ENCODE measurements at places on chromosomes 2 and 18.

DNA sequence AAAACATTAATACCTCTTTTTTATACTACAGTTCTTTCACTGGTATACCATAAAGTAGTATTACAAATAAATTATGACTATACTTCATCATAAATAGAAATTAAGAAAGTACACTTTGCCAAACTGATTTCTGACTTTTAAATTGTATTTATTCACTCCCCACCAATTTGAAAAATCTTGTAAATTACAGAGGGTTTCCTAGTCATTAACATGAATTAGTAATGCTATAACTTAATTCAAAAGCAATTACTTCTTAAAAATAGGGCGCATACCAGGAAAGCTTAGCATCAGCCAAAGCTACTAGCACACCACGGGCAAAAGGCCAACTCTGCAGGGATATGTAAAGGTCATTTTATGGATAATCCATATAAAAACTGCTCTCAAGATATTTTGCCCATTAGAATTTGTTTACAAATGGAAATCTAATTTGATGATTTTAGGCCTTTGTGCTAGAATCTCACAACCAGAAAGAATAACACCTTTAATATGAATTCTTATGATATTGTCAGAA lies 142.3 kb downstream of the PIGN start:
- no peak overlapping the region for H3K4me3 ChIP-seq
- no peak for DNase-seq
- no peaks in the 10 kb centered on the region for H3K36me3 ChIP-seq

DNA sequence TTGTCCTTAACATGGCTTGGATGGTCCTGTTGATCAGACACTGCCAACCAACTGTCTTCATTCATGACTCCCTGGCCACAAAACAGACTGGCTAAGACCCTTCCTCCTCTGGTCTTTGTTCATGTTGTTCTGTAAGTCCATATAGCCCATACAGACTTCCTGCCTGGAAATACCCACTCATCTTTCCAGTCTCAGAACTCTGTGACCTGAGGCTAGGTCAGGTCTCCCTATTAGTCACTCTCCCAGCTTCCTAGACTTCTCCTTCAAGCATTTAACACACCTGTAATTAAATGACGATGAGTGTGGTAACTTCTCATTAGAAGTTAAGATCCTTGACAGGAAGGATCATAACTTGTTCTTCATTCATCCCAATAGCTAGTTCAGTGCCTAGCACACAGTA lies 56.3 kb downstream of the CCDC93 start:
- H3K4me1 ChIP-seq = no peaks in the 10 kb centered on the region
- no peaks in the 10 kb centered on the region for H3K36me3 ChIP-seq
- H3K27ac ChIP-seq = no peak overlapping the region
- no peaks in the 10 kb centered on the region for H3K27me3 ChIP-seq

DNA sequence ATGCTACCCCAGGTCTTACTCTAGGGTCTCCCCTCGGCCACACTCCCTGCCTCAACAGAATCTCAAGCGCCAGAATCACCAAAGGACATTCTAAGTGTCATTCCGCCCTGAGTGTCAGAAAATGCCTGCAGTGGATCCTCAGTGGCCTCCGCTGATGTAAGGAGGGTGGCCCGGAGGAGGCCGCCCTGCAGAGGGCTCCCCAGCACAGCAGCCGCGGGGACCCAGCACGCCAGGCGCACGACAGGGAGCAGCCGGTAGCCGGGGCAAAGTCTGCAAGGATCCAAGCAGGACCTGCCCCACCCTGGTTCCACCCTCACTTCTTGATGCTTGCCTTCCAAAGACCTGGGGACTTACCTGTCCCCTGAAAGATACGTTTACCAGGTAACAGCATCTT lies 54.2 kb upstream of the ID2 start:
- H3K27ac ChIP-seq = no peak overlapping the region
- DNase-seq = no peak
- no peaks in the 10 kb centered on the region for H3K36me3 ChIP-seq
- H3K4me1 ChIP-seq = no peaks in the 10 kb centered on the region

GRCh38 chr2:136375017-136375901 lies 257.3 kb upstream of the CXCR4 start:
- H3K27ac ChIP-seq = no peak overlapping the region
- H3K27me3 ChIP-seq = no peaks in the 10 kb centered on the region
- no peak for DNase-seq
- H3K36me3 ChIP-seq = no peaks in the 10 kb centered on the region
- H3K4me3 ChIP-seq = no peak overlapping the region
- no peaks in the 10 kb centered on the region for H3K4me1 ChIP-seq

GRCh38 chr2:16183345-16183744 lies 243.0 kb downstream of the MYCN start:
- H3K27ac ChIP-seq = no peak overlapping the region
- peaks cover 2% of the 10 kb centered on the region for H3K4me1 ChIP-seq
- H3K4me3 ChIP-seq = no peak overlapping the region
- DNase-seq = no peak
- H3K27me3 ChIP-seq = no peaks in the 10 kb centered on the region

DNA sequence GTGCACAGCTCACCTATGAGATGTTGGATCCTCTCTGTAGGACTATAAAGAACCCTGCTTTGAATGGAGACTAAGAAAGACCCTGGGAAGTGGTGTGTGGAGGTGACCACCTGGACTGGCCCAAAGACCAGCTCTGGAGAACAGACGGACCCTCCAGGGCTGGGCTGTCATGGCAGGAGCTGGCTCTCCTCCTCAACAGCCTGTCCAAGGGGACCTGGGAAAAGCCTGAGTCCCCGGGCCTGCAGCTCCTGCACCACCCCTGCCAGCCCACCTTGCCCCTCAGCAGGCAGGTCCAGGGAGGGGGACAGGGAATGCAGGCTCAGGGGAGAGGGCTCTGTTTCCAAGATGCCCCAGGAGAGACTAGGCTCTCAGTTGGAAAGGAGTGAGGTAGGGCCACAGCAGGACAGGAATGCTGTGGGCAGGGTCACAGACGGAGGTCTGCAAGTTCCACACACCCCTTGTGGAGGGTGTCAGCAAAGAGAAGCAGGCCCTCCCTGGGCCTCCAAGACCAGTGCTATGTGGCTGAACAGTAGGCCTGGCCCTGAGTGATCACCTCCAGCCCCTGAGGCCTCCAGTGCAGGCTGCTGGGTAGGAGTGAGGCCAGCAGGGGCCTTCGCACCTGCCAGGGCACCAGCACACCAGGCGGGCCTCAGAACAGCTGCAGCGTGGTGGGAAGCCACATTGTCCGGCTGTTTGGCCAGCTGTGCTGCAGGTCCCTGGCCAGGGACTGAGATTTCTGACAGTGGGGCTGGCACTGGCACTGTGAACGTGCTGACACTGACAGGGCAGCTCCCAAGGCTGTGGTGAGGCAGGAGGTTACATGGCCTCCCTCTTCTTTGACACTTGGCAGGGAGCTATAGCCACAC lies 86.4 kb upstream of the OTOS start:
- no peaks in the 10 kb centered on the region for H3K4me1 ChIP-seq
- no peak overlapping the region for H3K27ac ChIP-seq
- H3K4me3 ChIP-seq = no peak overlapping the region
- no peak for DNase-seq
- no peaks in the 10 kb centered on the region for H3K27me3 ChIP-seq

DNA sequence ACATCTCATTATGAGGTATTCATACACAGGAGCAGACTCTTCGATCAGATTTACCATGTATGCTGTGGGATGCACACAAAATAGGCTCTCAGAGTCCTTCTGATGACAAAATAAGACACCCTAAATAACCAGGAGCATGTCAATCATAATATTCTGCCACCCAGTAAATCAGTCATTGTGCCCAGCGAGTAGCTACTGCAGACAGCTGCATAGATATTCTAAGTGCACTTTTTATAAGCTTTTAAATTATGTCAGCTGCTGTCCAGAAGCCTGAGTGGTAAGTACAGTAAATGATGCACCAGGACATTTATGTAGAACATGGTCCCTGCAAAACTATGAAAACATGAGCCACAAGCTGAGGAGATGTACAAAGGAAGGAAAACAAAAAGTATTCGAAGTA lies 102.9 kb downstream of the CCDC141 start:
- H3K36me3 ChIP-seq = no peaks in the 10 kb centered on the region
- no peak for DNase-seq
- no peaks in the 10 kb centered on the region for H3K4me1 ChIP-seq
- no peak overlapping the region for H3K4me3 ChIP-seq

- no peaks in the 10 kb centered on the region for H3K27me3 ChIP-seq
- H3K27ac ChIP-seq = no peak overlapping the region
- H3K4me3 ChIP-seq = no peak overlapping the region
- H3K36me3 ChIP-seq = no peaks in the 10 kb centered on the region
- no peak for DNase-seq
Observed at GRCh38 chr2:226446406-226447001, 353.1 kb downstream of the IRS1 start.
